Stimulated activated naive CD4-positive, alpha-beta T cell treated with Interleukin-2 at 50 U/mL for 16 hours (primary cell): ENCODE measurements at places on chromosomes 2 and 18.

GRCh38 chr18:678482-679182 is 21.2 kb downstream of the TYMS start:
- DNase-seq = no peak

DNA sequence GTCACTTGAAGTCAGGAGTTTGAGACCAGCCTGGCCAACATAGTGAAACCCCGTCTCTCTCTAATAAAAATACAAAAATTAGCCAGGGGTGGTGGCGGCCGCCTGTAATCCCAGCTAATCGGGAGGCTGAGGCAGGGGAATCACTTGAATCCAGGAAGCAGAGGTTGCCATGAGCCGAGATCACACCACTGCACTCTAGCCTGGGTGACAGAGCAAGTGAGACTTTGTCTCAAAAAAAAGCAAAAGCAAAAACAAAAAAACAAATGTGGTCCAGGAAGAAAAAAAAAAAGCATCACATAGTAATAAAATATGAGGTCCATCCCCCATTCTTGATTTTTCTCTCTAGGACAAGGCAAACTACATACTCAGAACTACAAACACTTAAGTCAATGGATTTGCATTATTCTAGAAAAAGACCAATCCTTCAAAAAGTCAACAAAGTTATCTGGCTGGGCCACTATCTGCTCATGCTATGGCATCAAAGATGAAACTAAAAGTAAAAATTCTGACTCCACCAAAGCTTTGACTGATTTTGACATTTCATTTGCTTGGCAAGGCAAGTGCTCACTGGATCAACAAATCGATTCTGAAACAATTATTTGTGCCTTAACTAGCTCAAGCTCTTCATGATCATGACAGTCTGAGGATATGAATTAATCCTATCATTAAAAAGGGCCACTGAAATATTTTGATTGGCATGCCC is 28.4 kb downstream of the MEX3C start:
- DNase-seq = no peak

DNA sequence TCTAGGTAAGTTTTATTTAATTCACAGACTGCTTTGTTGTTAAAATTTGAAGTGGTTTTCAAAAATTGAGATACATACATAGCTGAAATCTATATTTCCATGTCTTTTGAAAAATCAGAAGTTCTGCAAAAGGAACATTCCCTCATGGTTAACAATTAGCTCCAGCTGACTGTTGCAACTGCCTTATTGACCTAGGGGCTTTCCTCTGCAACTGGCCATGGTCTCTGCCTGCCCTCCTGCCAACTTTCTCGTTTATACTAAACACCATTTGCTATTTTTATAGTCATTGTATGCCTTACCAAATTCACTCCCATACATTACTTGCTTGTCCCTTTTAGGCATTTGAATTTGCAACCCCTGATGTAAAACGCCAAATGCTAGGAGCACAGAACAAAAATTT is 107.2 kb downstream of the PID1 start:
- DNase-seq = no peak

GRCh38 chr2:231764760-231765159 is 16.3 kb downstream of the PDE6D start:
- no peak for DNase-seq

DNA sequence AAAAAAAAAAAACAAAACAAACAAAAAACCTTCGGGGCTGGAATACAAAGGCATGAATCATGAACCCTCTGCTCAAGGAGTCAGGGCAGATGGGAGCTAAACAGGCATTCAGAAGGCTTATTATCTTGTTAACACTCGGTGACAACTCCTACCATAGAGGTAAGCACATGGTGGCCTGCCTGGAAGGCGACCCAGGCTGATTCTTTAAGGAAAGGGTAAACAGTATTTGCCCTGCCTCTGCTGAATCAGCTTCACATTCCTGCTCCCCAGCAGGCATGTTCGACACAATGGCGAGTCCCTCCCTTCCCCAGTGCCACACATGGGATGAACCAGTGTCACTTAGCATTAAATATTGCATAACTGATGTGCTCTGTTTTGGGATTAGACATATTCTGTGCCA is 191.9 kb downstream of the ARL4C start:
- no peak for DNase-seq

- no peak for DNase-seq
Observed at GRCh38 chr2:143398781-143399180, 269.6 kb downstream of the ARHGAP15 start.

- peak; percentile 34 for DNase-seq
Observed at GRCh38 chr2:174753038-174753633, 11.1 kb downstream of the CHRNA1 start.

- DNase-seq = peak; percentile 18
Observed at GRCh38 chr18:75211953-75212750, 1.6 kb downstream of the TSHZ1 start.

GRCh38 chr2:10085043-10085667 is 4.9 kb upstream of the CYS1 start:
- no peak for DNase-seq

- DNase-seq = no peak
Observed at GRCh38 chr2:224650815-224651439, 65.2 kb downstream of the CCDC195 start.

DNA sequence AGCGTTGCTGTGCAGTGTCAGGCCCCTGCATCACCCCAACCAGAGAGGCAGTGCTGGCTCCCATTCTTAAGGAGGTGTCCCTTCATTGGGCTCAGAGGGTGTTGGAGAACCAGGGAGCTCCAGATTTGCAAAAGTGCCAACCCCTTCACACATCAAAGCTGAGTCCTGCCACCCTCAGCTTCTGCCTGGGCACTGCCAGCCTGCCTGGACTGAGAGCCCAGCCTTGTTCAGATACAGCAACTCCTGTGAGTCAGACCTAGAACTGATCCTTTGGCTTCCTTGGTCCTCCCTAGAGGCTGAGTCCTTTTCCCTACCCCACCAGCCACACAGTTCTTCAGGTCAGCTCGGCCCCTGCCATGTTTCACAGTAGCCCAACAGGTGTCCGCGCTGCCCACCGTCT is 424.9 kb upstream of the MYT1L start:
- no peak for DNase-seq

DNA sequence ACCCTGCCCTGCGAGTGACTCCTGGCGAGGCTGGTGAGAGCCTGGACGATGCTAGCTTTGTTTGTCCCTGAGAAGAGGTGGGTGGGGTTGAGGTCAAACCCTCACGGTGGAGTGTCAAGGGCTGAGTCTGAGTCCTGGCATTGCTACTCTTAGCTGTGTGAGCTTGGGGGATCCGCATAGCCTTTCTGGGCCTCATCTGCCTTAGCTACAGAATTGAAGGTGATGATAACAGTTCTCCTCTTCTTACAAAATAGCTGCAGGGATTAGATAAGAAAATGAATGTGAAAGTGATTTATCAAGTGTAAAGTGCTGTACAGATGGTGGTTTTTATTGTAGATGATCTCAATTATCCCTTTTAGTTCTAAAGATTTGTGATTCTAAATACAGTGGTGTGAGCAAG is 144.6 kb downstream of the LPIN1 start:
- no peak for DNase-seq

DNA sequence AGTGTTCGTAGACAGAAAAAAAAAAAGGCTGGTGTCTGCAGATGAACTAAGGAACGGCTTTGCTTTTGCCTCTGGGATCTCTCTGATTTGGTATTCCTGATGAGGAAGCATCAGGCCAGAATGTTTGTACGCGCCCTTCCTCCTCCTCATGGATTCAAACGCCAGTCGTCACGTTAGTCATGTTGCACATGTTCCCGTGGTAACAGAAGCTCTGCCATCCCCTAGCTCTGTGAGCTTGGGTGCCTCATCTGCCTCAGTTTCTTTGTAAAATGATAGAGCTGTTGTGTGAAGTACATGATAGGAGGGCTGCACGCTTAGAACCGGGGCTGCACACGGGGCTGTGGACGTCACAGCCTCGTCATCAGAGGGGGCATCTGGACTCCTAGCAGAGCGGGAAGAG is 47.0 kb downstream of the TSHZ1 start:
- no peak for DNase-seq

DNA sequence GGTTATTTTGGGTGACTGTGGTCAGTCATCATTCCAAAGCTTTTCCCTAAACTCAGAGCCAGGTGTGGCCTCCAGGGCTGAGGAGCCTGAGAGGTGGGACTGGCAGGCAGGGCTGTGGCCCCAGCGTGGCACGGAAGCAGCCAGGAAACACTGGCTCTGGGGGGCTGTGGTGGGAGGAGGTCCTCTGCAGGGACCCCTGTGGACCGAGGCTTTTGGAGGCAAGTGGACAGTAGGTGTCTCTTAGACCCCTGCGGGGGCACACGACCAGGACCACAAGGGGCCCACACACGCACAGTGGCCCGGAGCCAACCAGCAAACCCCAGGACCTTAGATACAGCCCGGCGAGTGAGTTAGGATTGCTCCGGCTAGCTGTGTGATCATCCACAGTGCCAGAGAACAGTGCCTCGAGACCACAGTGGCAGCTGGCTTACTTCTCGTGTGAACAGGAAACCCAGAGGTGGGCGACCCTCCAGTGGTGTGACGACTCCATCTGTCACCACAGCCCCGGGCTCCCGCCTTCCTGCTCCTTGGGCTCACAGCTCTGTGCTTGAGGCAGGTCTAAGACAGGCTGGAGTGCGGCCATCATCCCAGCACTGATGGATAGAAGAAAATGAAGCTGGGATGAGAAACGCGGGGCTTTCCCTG is 1.6 kb upstream of the RTP5 start:
- peak; percentile 44 for DNase-seq

- no peak for DNase-seq
Observed at GRCh38 chr2:190343089-190343535, 277 bp upstream of the INPP1 start.

DNA sequence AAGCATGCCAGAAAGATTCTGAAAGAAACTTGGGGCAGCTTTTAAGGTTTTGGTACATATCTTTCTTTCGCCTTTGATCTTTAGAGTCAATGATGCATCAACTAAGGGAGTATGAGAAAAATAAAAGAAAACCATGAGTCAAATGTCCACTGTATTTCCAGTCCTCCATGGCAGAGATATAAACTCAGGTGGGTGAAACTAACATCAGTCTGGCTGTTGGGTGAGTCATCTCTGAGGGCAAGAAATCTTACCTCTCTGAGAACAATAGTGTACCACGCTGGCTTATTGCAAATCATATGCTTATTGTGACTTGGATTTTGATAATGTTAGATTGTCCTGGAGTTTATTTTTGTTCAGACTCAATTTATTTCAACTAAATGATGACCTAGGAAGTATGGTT is 521.0 kb downstream of the PLCL1 start:
- DNase-seq = no peak

- no peak for DNase-seq
Observed at GRCh38 chr2:144256996-144257707, 262.8 kb downstream of the ZEB2 start.

DNA sequence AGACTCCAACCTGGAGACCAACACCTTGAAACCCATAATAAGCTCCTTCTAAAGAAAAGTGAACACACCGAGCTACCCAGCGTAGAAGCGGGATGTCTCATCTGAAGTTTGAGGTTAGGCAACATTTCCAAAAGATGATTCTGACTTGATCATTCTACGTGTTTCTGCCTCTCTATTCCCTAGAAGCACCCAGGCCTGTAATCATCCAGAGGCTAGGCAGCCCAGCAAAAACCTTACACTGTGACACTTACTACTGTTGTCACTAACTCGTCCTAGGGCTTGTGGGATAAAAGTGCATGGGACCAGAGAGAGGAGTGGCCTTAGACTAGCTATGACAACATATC is 1.4 kb downstream of the ZBTB14 start:
- DNase-seq = no peak

DNA sequence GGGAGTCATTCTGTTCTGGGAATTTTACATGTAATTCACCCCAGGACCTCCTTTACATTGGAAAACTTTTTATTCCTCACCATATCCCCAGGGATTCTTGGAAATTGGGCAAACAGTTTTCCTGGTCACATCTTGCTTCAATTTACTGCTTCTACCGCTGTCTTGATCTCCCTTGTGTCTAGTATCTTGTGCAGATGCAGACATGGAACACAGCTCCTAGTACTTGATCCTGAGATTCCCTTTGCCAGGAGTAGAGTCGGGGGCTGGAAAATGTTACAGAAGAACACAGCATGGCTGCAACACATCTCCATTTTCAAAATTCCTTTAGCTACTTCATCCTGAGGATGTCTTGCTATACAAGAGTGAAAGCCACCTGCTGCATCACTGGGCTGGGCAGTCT is 472.8 kb downstream of the PLCL1 start:
- DNase-seq = no peak

DNA sequence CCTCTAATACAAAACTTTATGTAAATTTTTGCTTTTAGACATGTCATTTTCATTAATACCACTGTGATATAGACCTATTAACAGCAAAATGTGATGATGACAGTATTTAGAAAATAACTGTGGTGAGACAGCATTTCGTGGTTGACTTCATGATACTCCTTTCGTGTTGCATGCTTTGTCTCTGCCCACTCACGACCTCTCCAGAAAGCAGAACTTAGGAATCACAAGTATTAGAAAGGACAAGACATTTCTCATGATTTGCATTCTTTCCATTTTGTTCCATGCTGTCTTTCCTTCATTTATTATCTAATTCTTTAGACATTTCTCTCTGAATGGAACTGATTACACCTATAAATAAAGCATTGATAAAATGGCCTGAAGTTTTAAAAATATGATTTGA is 85.2 kb upstream of the POU3F3 start:
- DNase-seq = no peak

- no peak for DNase-seq
Observed at GRCh38 chr2:44397447-44398175, 35.9 kb downstream of the CAMKMT start.

GRCh38 chr18:43751203-43751602 is 473.9 kb upstream of the SYT4 start:
- no peak for DNase-seq

DNA sequence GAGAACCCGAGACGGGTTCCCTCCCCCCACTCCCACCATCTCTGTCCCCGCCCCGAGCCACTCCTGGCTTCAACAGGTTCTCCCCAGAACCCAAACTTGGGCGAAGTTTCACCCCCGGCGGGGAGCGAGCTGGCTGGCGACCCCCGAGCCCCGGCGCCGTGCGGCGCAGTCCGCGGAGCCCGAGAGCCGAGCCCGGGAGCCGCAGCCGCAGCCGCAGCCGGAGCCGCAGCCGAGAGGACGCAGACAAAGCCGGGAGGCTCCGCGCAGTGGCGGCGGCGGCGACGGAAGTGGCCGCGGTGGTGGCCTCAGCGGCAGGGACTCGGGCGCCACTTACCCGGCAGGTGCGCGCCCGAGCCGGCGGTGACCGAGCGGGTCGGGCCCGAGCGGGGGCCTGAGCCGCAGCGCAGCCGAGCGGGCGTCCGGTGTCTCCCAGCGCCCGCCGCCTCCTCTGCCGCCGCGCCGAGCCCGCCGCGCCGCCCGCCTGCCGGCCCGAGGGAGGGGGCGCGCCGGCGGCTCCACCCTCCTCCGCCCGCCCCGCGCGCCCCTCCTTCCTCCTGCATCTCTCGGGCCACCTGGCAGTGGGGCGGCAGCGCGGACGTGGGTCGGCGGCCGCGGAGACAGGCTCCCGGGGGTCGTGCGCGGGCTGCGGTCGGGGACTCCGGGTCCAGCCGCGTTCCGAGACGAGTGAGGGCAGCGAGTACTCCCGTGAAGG is at the start of gene ECEL1:
Gene ECEL1, minus strand, starts transcription at position 450 of the 712 bp plus-strand sequence. CDS start 1,181 bp downstream, outside the sequence.
- DNase-seq = no peak

DNA sequence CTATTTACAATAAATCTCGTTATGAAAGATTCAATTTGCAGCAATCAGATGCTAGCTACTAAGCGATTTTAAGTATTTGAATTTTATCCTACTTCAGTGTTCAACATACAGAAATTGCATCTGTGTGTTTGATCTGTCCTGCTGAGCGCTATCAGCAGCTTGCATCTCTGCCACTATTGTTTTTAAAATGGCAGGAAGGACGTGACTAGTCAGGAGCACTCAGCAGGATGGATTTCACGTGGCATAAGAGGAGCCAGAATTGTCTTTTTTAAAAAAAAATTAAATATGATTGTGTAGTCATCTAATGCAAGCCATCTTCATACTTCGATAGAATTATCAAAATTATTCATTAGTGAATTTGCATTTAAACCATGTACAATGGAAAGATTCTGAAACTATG is 2.8 kb upstream of the KLHL14 start:
- DNase-seq = no peak
